Fibroblast of villous mesenchyme (primary cell): ENCODE measurements at places on chromosomes 2 and 18. TPM values are rescaled to one million over a fixed set of nuclear protein-coding genes. Genes with fewer than 3 reads are reported as not detected.

DNA sequence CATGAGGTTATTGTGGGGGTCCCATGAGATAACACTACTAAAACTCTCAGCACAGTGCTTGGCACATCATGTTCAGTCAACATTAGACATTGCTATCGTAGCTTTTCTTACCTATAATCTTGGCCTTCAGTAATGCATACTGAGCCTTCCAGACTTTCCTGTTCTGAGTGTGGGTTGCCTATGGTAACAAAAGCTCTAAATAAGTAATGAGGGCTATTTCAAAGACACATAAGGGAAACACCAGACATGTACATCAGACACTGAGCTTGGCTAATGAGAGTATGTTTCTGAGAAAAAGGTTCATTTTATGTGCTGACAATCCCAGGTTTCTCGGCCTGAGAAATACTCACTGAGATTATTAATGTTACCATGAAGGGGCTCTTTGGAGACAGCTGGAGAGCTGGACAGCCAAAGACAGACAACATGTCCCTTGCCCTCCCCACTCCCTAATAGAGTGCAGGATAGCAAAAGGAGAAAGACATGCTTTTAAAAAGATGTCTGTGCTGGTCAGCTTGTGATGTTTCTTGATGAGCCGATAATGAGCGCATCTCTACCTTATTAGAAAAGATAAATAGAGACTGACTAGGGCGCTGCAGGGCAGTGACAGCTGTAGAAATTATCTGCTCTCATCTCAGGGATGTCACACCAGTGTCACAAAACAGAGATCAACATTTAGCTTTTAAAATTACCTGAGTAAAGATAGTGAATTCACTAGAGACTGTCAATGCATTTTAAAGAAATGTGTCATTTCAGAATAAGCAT is 25.4 kb downstream of the POLE4 start:
- DNase-seq, result no peak

- DNase-seq, result no peak
Observed at GRCh38 chr18:61791031-61791430, 101.8 kb downstream of the RNF152 start.

DNA sequence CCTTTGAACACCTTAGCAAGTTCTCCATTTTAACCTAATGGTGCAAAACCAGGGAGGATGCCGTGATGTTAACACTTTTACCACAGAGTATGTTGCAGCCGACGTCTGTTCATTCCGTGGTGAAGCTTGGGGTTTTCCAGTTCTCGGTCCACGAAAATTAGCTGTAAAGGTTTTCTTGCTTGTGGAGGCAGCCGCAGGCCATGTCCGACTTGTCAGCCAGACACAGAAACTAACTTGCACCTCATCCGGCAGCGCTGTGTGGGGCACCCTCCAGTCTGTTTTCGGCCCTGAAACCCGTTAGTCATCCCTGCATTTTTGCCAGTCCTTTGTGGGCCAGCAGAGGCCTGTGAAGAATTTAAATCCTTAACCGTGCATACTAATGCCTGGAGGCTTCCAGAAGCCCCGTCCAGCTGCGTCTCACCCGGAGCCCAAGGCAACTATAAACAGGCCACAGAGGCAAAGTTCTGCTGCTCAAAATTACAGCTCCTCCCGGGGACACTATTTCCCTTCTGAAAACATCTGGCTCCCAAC is 70.6 kb downstream of the SH3YL1 start:
- no peak for DNase-seq

- DNase-seq, result no peak
Observed at GRCh38 chr2:125581557-125581956, 1074.4 kb upstream of the GYPC start.

GRCh38 chr18:25248755-25249154 is 103.2 kb downstream of the ZNF521 start:
- DNase-seq, result peak; percentile 59

PDE1A gene
- total RNA-seq, result 1.7 and 1.9 TPM in 2 replicates

CD8A gene
- total RNA-seq, result not detected in 2 replicates

SERPINB10 gene
- not detected in 2 replicates for total RNA-seq

DNA sequence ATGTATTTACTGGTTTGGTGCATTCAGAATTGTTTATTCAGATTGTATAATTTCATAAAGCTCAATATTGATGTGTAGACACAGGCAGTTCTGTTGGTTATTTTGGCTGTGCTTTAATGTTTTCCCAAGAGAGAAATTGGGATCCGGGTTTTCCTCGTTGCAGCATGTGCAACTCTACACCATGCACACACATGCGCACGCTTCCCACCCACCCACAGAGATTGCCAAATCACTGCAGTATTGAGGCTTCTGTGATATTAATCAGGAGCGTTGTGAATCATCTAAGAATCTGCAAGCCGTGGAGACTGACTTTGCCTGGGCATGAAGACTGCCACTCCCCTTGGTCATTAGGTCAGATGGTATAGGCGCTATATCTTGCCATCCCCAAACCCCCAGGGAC is 571.5 kb downstream of the SLC4A3 start:
- DNase-seq, result peak; percentile 76

ERICH2 gene
- total RNA-seq, result not detected in 2 replicates

DNA sequence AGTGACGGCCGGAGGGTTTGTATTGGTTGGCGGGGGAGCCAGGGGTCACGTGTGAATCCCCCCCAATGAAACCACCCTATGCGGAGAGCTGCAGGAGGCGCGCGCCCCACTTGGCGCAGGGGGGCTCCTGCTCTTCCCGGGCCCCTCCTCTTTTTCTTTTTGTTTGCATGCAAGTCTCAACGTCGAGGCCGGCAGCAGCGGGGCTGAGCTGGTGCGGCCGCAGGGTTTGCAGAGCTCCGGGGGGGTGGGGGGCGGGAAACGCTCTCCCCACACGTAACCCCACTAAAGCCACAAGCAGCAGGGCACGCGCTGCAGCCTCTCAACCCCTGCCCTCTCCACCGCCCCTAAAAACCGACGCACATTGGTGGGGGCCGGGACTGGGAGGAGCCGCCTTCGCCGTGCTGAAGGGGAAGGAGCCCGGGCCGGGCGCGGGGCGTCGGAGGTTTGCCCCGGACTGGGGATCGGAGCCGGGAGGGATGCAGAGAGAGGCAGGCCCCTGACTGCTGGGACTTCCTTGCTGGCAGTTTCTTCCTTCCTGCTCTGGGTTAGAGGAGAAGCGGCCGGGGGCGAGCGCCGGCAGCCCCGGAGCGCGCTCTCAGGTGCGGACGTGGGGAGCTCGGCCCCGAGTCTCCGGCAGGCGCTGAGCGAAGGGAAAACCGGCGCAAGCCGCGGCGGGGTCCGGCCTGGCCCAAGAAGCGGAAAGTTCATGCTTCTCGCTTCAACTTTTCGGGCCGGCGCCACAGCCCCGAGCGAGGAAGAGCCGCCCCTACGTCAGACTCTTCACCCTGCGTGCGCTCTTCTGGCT is 864 bp downstream of the LBH start:
- DNase-seq, result peak; percentile 30

DNA sequence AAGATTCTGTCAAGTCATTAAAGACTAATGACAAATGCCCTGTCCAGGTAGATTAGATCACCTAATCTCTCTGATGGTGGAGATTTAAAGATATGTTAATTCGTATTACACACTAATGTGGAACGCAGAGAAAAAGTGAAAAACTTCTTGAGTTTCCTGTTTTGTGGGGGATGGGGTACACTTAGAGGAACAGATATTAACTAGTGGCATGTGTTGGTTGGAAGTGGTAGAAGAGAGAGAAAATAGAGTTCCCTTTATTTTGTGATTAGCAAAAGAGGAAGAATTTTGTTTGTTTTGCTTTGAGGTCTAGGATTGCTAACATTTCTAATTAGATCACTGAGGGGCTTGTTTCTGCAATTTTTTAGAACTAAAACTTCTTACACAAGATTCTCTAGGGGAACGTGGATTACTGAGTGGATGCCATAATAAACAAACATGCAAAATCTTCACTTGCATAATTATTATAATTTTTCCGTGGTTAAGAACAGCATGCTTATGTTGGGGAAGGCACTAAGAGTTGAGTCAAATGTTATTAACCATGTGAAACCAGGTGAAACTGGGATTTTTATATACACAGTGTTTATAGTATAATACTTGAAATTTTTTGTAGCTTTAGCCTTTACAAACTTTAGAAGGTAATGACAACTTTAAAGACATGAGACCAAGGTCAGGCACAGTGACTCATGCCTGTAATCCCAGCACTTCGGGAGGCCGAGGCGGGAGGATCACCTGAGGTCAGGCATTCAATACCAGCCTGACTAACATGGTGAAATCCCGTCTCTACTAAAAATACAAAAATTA is 97.4 kb upstream of the STK17B start:
- DNase-seq, result peak; percentile 81

- DNase-seq, result no peak
Observed at GRCh38 chr18:22455425-22456115, 37.9 kb upstream of the CTAGE1 start.

GRCh38 chr2:191150600-191151330 is at the start of gene STAT4:
STAT4 (minus strand) TSS chr2:191150994; CDS start chr2:191148203, 2,791 bp downstream.
- peak; percentile 63 for DNase-seq

C2orf15 gene
- total RNA-seq, result not detected in 2 replicates

DNA sequence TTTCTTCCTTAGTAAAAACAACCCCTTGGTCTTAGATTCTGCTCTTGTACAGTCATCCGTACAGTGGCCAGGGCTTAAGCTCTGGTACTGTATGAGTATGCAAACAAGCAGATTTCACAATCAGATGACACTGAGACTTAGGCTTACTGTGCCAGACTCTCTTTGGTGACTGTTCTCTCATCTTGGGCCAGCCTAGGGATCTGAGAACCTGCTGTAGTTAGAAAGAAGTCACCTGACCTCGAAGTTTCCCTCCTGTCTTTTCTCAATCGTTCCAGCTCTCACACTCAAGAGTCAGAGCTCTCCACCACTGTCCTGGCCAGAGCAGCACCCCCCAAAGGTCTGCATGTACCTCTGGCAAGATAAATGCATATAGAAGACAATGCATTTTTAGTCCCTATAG is 63.2 kb downstream of the ZEB2 start:
- peak; percentile 94 for DNase-seq

CHST10 gene
- total RNA-seq, result 8.6 and 12.2 TPM in 2 replicates

DNA sequence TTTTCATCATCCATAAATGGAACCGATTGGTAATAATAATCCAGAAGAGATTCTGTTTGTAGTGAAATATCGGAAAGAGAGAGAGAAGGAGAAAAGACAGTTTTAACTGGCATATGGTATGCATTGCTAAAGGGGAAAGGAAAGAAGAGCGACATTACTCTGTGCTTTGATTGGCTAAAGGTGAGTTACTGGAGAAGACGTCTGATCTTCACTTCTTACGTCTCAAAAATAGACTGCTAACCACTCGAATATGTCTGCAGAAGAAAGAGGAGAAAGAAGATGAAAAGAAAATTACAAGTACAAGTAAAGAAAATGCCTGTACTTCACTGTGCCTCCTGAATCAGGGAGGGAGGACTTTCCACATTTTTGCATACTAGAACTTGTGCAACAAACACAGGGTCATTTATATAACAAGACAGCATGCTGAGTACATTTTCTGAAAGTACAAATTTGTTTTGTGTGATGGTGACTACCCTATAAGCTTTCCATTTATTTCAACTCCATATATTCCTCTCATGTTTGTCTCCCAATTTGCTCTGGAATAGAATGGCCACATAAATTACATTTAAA is 787.2 kb downstream of the RNF144A start:
- DNase-seq, result no peak

DNA sequence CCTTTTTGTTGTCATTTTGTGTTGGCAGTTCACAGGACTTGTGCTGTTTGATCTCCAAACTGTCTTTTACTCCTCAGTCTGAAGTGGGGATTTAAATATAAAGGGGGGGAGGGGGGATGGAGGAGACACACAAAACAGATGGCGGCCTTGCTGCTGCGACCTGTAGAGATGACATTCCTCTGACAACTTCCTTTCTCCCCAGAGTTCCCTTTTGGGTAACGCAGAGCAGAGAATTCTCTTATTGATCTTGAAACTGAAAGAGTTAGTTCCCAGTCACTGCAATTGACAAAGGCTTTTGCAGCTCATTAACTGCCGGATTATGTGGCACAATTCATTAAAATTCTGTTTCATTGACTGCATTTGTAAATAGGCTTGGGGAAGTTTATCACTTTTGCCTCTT is 279.3 kb downstream of the TSN start:
- no peak for DNase-seq

DNA sequence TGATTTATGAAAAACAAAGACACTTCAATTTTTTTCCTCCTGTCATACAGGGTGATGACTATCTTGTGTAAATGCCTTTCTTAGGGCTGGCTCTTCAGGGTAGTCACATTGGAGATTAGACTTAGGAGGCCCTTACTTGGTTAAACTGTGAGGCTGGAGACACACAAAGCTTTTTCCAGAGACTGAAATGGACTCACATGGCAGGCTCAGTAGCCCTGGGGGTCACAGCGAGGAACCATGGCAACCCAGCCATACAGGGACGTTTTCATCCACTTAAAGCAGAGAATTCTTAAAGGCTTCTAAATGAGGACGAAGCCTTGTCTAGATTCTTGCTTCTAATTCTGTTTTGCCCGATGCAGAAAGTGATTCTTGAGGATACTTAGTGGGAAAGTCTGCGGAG is 57.3 kb upstream of the ZDBF2 start:
- DNase-seq, result no peak

- no peak for DNase-seq
Observed at GRCh38 chr18:70705831-70706416, 417.1 kb downstream of the SOCS6 start.
